ENCODE measurements at places on chromosomes 16 and 17.

- no peak for DNase-seq
Measured at GRCh38 chr17:29567304-29567553, 392 bp upstream of the ABHD15 start.

GRCh38 chr16:2195322-2196161 is 863 bp downstream of the CASKIN1 start:
- no peak for DNase-seq

GRCh38 chr17:28796062-28796461 is 46.5 kb downstream of the FAM222B start:
- no peak for DNase-seq

GRCh38 chr16:20611350-20611902 is 35.3 kb upstream of the ACSM2B start:
- no peak for DNase-seq

DNA sequence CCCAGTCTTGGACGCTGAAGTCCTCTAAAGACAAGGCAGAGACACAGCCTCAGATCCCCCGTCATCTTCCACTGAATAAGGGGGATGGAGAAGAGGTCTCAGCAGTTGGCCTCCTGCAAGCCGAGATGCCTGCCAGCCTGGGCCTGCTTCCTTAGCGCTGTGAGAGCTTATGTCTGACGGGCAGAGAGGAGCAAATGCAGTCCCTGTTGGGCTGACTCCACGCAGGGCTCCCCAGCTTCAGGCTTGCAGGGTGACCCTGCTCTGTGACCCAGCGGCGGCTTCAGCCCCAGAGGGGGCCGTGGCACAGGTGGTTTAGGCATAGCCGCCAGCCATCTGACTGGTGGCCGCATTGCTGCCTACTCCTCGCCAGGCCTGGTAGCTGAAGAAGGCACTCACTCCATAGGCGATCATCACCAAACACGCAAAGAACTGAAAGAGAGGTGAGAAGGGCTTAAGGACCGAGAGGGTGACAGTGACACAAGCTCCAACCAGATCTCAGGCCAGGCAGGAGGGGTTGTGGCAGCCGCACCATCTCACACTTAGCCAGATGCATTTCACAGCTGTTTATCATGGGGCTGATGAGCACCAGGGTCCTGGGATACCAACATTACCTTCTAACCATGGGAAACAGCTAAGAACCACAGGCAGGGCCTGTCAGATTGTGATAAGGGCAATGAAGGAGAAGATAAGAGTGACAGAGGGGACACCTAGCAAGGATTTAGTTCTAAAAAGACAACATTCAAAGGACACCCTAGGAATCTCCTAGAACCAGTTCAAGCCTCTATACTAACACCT is 11.7 kb downstream of the ARL2BP start:
- DNase-seq: no peak
